Colonic mucosa (tissue), 4 donors: ENCODE measurements at places on chromosomes 13 and 19. TPM values are rescaled to one million over a fixed set of nuclear protein-coding genes. Genes with fewer than 3 reads are reported as not detected.

GRCh38 chr13:113274721-113275120 lies 22.3 kb upstream of the LAMP1 start:
- H3K36me3 ChIP-seq = no peaks in the 10 kb centered on the region
- no peaks in the 10 kb centered on the region for H3K4me1 ChIP-seq
- no peaks in the 10 kb centered on the region for H3K27me3 ChIP-seq

DNA sequence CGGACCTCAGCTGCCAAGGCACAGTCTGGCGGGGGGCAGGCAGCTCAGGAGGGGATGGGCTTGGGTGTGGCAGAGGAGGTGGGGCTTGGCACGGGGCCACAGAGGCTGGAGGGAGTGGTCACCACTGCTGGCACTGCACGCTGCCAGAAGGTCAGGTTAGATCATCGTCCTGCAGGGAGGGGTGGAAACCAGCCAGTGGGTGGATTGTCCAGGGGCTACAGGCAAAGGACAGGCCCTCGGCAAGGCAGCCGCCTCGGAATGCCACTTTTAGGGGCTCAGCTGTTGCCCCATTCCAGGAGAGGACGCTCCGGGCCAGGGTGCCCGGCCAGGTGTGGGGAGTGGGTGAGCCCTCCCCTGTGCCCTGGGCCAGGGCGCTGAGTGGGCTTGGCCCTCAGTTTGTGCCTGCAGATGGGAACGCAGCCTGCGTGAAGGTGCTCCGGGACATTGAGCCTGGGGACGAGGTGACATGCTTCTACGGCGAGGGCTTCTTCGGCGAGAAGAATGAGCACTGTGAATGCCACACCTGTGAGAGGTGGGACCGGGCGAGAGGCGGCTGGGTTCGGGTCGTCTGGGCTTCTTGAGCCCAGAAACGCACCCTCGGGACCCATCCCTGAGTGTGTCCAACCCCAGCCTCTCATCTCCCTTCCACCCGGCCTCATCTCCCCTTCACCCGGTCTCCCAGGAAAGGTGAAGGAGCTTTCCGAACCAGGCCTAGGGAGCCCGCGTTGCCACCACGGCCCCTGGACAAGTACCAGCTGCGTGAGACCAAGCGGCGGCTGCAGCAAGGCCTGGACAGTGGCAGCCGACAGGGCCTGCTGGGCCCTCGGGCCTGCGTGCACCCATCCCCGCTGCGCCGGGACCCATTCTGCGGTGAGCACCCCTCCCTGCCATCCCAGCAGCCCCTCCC lies 6.4 kb downstream of the KMT5C start:
- H3K4me1 ChIP-seq = no peaks in the 10 kb centered on the region
- no peak overlapping the region for H3K4me3 ChIP-seq
- DNase-seq = peak; percentile 82
- H3K36me3 ChIP-seq = peaks cover 5% of the 10 kb centered on the region
- no peaks in the 10 kb centered on the region for H3K27me3 ChIP-seq

The FBN3 gene
- total RNA-seq = not detected

The APOC4 gene
- total RNA-seq = not detected

DNA sequence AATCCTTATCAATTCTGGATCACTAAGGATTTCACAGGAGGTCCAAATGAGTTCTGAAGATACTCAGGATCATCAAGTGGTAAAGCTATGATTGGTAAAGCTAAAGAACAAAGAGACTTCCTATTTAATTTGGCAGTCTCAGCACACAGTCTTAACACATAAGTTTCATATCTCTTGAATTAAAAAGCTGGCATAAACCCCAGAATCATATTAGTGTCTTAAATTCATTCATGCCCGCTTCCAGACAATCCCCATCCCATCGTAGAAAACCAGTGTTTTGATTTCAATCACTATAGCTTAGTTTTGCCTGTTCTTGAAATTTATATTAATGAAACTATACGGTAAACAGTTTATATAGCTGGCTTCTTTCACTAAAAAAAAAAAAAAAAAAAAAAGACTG lies 278.7 kb downstream of the DIAPH3 start:
- H3K27me3 ChIP-seq = no peaks in the 10 kb centered on the region
- H3K36me3 ChIP-seq = no peaks in the 10 kb centered on the region
- H3K4me1 ChIP-seq = no peaks in the 10 kb centered on the region
- DNase-seq = no peak
- no peak overlapping the region for H3K4me3 ChIP-seq

DNA sequence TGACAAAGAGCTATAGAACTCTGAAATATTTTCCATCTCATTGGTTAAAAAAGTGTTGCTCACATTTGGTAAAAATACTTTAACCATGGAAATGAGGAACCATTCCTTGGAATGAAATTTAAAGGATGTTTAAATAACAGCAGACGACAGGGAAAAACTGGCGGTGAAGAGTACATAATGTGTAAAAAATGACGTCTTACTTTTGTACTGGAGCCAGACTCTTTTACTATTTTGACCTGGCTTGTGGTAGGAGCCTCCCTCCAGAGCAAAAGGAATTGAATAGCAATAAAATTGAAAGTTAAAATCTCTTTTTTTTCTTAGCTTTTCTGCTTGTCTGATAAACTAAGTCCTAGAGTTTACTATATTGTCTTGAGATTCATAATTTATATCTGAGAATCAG lies 426.2 kb upstream of the KLHL1 start:
- H3K27me3 ChIP-seq = no peaks in the 10 kb centered on the region
- H3K27ac ChIP-seq = no peak overlapping the region
- H3K4me1 ChIP-seq = no peaks in the 10 kb centered on the region
- no peak overlapping the region for H3K4me3 ChIP-seq

The TINCR gene
- total RNA-seq = 4.4 TPM

GRCh38 chr19:35461060-35461459 lies 13.0 kb downstream of the FFAR2 start:
- H3K36me3 ChIP-seq = no peaks in the 10 kb centered on the region
- no peaks in the 10 kb centered on the region for H3K4me1 ChIP-seq
- no peaks in the 10 kb centered on the region for H3K27me3 ChIP-seq
- DNase-seq = no peak
- no peak overlapping the region for H3K4me3 ChIP-seq

The PINLYP gene
- total RNA-seq = 2.4 TPM

GRCh38 chr13:94854688-94855087 lies 142.3 kb upstream of the SOX21 start:
- H3K4me3 ChIP-seq = no peak overlapping the region
- no peak overlapping the region for H3K27ac ChIP-seq
- H3K36me3 ChIP-seq = no peaks in the 10 kb centered on the region
- no peaks in the 10 kb centered on the region for H3K27me3 ChIP-seq

DNA sequence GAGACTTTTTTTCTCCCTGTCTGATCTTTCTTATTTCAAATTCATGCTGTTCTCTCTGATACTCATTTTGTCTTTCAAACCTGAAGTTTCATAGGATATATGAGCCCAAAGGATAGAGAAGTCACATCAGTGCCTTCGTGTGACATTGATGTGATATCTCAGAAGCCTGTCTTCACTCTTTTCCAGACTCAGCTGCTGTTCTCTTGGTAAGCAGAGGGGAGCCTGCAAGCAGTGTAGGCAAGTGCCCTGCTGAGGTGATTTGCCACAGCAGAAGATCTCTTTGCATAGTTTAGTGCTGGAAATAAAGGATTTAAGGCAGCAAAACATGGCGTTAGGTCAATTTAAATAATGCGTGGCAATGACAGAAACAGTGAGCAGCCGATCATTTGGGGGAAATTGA lies 346.7 kb downstream of the ITGBL1 start:
- no peaks in the 10 kb centered on the region for H3K4me1 ChIP-seq
- no peak for DNase-seq
- no peak overlapping the region for H3K4me3 ChIP-seq
- no peaks in the 10 kb centered on the region for H3K36me3 ChIP-seq
- no peaks in the 10 kb centered on the region for H3K27me3 ChIP-seq

DNA sequence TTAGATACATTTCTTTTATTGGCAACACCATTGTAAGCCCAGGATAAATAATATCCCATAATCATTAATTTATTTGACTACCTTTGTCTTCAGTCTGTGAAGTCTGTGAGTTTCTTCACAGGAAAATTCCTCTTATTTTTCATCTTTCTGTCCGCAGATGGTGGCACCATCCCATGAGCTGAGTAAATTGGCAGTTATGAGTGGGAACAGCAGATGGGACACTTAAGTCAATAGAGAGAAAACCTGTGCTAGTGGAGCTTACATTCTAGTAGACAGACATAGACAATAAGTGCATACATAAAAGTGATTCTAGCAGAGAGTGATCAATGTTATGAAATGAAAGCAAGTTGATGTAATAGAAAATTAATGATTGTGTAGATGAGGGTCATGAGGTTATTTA lies 638.2 kb upstream of the MIR17HG start:
- no peak overlapping the region for H3K4me3 ChIP-seq
- H3K27me3 ChIP-seq = no peaks in the 10 kb centered on the region
- DNase-seq = no peak
- H3K4me1 ChIP-seq = no peaks in the 10 kb centered on the region
- H3K27ac ChIP-seq = no peak overlapping the region

GRCh38 chr13:30394751-30395191 lies 27.5 kb upstream of the UBE2L5 start:
- no peaks in the 10 kb centered on the region for H3K27me3 ChIP-seq
- H3K36me3 ChIP-seq = no peaks in the 10 kb centered on the region
- H3K4me3 ChIP-seq = peak overlapping the region; percentile 44
- peak overlapping the region; percentile 96 for H3K27ac ChIP-seq
- DNase-seq = no peak
- no peaks in the 10 kb centered on the region for H3K4me1 ChIP-seq

DNA sequence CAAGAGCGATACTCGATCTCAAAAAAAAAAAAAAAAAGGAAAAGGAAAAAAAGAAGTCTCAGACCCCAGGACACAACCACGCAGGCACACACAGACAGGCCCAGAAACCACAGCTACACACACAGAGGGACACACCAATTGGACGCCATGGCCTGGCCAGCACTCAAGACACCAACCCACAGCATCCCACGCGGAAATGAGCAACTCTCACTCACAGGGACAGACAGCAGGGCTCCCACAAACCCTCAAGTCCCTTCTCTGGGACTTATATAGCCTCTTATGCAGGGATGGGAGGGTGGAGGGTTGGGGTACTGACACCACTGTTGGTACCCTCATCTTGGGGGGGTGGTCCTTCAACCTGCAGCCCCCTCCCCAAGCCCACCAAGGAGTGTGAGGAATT lies 5.9 kb downstream of the NOTCH3 start:
- peaks cover 23% of the 10 kb centered on the region for H3K27me3 ChIP-seq
- no peak for DNase-seq
- no peaks in the 10 kb centered on the region for H3K4me1 ChIP-seq
- no peaks in the 10 kb centered on the region for H3K36me3 ChIP-seq
- H3K27ac ChIP-seq = no peak overlapping the region
- peak overlapping the region; percentile 25 for H3K4me3 ChIP-seq

The ZNF529 gene
- 5.0 TPM for total RNA-seq
